ENCODE measurements at places on chromosomes 6 and 20.

DNA sequence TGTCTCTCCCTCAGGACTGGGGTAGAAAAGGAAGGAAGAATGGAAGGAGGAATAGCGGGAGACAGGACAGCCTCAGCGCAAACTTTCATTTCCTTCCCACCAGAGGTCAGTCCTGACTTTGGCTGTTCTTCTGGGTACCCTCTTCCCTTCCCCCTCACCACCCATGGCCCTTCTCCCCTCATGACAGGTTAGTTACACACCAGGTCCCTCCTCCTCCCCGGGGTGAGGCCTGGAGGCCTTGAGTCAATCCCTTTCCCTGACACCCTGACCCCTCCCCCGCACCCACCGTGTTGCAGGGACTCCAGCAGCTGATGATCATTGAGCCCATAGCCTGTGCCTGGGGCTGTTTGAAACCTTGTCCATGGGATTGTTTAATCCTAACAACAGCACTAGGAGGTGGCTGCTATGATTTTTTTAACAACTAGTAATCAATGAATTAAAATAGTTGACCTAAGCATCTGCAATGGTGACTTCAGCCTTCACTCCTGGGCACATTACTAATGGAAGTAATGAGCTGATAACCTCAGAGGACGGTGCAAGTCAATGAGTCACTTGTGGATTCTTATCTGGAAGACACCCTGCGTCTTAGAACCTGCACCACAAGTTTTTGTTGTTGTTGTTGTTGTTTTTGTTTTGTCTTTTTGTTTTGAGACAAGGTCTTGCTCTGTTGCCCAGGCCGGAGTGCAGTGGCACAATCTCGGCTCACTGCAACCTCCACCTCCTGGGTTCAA, 46.6 kb upstream of the CCDC167 start:
- no peak for DNase-seq

DNA sequence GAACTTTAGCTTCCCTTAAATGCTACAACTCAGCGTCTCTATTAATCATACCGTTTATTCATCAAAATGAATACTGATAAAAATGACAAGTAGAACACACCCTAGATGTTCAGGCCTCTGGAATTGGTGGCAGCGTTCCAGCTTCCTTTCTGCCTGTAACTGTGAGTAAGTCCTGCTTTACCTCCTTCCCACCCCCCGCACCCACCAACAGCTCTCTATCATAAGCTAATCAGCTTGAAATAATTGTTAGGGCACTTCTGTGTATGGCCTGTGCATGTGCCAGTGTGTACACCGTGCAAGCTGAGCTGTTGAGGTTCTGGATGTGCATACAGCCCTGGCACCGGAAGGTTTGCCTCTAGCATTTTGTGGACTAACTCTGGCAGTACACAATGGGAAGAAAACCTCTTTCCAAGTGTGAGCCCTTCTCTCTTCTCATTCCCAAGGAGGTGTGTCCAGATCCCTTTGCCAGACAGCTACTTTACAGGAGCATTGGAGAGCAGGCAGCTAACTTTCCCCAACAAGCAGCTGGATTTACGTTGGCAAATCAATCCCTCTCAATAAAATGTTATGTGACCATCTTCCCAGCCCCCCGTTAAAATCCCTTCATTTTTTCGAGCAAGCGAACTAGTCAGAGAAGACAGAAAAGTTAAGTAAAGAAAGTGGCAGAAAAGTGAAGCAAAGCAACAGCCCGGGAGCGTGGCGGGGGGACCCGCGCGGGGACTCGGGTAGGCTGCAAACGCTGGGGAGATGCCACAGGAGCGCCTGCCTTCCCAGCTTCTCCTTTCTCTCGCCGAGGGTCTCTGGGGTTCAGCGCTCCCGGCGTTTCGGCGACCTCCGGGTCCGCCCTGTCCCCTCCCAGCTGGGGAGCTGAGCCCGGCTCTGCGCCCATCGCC, 803 bp upstream of the ADGRG6 start:
- no peak for DNase-seq

DNA sequence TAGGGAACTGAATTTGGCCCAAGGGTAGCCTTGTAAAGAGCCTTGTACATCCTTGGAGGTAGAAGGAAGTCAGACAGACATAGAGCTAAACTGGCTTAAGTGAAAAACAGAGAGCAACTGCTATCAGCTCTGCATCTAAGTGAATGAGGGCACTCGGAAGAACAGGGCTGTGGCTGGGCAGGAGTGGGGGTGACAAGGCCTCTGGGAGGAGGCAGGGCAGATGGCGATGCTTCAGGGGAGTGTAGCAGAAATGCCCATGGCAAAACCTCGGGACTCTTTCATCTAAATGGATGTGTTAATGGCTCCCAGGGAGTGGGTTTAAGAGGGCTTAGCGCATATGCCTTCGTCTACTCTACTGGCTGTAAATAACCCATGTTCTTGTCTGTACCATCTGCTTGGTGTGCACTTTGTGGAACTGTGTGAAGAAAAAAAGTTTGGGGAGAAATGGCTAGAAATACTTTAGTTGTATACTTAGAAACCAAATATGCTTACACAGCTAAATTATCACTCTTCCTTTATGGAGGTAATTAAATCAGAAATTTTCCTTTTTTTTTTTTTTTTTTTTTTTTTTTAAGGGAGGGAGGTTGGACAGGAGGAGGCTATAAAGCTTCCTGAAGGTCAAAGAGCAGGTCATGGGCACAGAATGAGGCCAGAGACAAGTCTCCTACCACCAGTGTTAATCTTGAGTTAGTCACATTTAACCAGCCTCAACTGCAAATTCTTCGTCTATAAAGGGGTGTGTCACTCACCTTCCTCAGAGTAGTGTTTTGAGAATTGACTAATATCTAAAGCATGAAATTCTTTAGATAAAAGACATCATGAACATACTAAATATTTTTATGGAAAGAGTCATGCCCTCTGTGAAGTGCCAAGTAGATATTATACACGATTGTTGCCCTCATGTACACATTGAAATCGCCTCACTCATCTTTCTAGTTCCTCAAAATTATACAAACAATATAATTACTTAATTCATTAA, 60.9 kb downstream of the FYN start:
- DNase-seq = no peak

GRCh38 chr20:39717936-39718335, 755.8 kb downstream of the DHX35 start:
- no peak for DNase-seq

- no peak for DNase-seq
Measured at GRCh38 chr6:6734479-6735465, 146.3 kb downstream of the LY86 start.

GRCh38 chr6:131295081-131295480, 159.8 kb downstream of the AKAP7 start:
- no peak for DNase-seq

- DNase-seq = no peak
Measured at GRCh38 chr6:77487808-77488425, 24.6 kb upstream of the HTR1B start.

- no peak for DNase-seq
Measured at GRCh38 chr20:3694864-3695263, 13.1 kb upstream of the ADAM33 start.

DNA sequence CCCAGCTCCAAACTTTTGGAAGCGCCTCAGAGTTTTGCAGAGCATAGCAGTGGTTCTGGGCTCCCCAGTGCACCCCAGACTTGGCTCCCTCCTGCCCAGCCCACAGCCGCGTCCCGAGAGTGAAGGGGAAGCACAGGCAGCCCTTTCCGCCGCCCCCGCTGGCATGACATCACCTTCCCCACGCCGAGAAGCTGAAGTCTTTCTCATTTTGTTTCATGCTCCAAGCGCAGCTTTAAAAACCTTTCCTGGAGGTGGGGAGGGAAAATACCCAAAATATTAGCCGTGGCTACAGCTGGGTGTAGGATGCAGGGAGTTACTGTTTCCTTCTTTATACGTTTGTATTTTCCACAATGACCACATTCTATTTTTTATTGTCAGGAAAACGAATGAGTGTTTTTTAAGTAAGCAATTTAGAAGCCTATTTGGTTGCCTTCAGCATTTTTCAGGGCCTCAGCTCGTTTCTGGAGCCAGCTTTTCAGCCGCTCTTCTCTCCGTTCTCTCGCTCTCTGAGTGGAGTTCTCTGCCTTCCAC, 72.9 kb downstream of the SNX5 start:
- no peak for DNase-seq

- no peak for DNase-seq
Measured at GRCh38 chr6:13412639-13413465, 74.5 kb downstream of the GFOD1 start.

DNA sequence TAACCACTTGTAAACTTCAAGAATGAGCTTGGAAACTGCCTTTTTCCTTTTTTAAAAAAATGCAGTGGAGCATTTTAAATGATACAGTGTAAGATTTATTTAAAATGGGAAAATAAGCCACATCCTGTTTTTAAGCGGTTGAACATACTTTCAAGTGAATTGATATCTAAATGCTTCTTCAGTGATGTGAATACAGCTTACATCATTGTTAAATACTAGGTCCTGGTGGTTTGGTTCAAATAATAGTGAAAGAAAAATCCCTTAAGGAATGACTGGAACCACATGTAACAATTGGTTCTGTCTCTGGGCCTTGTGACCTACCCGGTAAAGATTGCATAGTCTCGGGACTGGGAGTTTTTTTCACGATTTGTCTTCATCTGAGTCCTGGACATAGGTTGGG, 44.2 kb downstream of the BMP6 start:
- no peak for DNase-seq

DNA sequence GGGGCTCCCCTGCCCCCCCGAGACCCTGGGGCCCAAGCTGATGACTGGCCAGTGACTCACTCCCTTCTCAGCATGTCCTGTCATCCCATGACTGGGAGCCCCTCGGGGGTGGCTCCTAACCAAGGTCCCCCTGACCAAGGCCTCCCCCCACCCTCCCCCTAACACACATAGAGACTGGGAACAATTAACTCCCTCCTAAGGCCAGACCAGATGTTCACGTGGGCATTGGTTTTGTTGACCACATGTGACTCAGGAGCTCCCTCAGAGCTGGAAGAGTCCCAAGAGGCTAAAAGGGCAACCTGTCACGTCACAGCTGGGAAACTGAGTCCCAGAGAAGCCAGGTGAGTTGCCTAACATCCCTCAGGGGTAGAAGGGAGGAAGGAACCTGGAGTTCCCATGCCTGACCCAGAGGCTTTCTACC, 10.6 kb upstream of the CCN5 start:
- DNase-seq = no peak

GRCh38 chr20:38152621-38153221, 12.3 kb downstream of the TGM2 start:
- no peak for DNase-seq

GRCh38 chr6:149080511-149080910, 237.0 kb upstream of the TAB2 start:
- no peak for DNase-seq

DNA sequence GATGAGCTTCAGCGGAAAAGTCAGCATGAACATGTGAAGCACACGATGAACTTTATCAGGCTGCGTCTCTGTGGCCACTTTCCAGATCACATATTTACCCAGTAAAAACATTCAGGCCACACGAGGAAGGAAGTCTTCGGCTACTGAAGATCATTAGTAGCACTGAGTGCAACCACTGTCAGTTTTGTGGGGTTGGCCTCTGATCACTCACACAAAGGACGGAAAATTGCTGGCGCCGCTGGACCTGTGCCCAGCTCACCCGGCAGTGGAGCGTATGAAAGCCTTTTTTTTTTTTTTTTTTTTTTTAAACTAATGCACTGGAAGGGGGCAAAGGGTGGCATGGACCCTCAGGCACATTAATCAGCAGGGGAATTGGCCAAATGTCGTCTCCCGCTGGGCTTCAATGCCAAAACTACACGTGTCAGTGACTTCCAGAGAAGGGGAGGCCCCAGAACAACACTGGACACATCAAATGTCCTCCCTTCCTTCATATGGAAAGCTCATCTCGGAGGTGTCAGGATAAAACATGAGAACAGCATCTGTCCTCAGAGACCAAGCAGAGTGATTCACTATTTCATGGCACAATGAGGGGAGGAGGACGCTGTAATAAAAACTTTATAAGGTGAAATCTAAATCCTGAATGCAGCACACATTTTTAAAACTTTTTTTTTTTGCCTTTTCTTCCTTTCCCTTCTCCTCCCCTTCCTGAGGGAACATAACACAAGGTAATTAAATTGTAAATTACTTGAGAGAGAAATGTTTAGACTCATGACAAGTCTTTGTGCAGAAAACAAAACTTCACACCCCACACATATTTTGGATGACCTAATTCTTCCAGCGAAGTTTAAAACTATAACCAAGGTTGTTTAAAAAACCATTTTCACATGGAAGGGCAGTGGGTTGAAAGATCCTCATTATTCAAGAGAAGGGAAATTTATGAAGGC, 223.4 kb downstream of the FOXC1 start:
- no peak for DNase-seq

- DNase-seq = no peak
Measured at GRCh38 chr6:114119056-114119455, 148.1 kb upstream of the HDAC2 start.

DNA sequence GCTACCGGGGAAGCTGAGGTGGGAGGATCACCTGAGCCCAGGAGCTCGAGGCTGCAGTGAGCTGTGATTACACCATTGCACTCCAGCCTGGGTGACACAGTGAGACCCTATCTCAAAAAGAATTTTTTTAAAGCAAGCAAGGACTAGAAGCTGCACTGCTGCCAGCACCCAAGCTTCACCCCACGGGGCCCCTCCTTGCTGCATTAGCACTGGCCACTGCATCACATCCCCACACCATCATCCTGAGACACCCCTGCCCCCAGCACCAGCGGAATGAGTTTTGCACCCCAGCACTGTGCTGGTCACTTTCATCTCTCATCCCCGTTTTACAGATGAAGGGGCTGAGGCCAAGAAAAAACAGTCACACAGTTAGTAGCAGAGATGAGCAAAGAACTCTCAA, 30.9 kb downstream of the TBC1D7 start:
- no peak for DNase-seq

DNA sequence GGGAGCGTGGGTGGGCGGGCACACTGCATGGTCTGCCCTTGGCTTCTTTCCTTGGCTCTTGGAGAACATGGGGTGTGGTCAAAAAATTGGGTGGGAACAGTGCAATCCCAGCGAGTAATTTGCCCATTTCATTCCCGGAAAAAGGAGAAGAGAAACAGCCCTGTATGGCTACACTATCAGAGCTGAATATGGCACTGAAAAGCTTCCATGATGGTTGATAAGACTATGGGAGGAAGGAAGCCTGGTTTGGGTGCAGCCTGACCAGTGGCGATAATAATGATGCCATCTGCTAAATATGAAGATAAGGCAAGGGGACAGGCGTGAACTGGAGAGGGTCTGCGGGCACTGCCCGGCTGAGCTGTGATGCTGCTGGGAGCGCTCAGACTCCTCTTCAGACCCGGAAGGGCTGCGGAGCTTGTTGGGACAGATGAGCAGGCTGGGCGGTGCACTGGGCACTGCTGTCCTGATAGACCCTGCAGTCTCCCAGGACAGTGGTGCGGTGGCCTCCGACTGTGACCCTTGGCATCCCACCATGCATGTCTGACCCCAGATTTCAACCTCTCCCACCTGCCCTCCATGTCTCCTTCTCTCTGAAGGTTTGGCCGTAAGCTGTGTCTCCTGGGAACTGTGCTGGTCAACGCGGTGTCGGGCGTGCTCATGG, 10.2 kb downstream of the SLC22A1 start:
- DNase-seq = no peak

- DNase-seq = no peak
Measured at GRCh38 chr6:73774311-73774774, 78.3 kb downstream of the CD109 start.

DNA sequence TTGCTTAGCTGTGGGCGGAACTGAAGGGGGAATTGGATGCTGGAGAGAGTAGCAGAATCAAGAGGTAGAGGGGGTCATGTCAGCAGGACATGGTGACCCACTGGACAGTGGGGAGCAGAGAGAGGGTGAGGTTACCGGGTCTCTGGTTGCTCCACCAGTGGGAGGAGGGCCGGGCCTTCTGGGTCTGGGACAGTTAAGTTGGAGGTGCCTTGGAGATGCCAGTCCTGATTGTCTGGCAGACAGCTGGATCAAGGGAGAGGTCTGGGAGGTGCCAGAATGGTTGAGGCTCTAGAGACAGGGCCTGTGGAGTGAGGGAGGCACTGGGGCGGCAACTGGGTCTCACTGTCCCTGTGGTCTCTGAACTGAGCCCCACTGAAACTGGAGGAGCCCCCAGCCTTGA, 24.6 kb downstream of the MANBAL start:
- no peak for DNase-seq

All from effector memory CD4-positive, alpha-beta T cell (primary cell).